Liver (tissue), 10 donors: ENCODE measurements at places on chromosomes 16 and 17.

- DNase-seq = no peak
These were observed 9.7 kb downstream of the IRX6 start for GRCh38 chr16:55333684-55334083.

GRCh38 chr17:76262732-76263344, 2.3 kb upstream of the UBALD2 start:
- no peak for DNase-seq

DNA sequence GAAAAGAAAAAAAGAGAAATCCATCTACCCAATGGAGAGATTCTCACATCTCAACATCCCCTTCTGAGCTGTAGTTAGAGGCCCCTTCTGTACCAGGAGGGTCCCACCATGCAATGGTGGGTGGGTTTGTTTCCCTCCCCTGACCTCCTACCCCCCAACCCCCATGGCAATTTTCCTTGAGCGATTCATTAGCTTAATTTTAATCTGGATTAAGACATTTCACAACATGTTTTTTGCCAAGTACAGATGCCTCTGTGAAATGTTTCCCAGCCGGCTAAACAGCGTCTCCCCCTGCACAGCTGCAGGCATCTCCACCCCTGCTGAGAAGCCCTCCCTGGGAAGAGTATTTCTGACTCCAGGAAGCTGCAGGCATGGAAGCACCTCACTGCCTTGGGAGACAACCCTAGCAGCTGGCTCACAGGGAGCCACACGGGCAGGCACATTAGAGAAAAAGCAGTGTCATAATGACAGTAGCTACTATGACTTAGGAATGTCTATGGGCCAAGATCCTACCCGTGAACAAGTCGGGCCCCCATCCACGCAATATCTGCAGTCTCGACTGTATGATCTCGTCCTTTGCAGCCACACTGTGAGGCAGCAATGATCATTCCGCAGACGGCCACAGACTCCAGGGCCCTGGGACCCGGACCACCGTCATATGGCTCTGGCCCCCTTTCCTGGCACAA, 117.3 kb downstream of the ADCY9 start:
- DNase-seq = no peak

- DNase-seq = no peak
These were observed 265.0 kb downstream of the CPPED1 start for GRCh38 chr16:12538667-12539091.

DNA sequence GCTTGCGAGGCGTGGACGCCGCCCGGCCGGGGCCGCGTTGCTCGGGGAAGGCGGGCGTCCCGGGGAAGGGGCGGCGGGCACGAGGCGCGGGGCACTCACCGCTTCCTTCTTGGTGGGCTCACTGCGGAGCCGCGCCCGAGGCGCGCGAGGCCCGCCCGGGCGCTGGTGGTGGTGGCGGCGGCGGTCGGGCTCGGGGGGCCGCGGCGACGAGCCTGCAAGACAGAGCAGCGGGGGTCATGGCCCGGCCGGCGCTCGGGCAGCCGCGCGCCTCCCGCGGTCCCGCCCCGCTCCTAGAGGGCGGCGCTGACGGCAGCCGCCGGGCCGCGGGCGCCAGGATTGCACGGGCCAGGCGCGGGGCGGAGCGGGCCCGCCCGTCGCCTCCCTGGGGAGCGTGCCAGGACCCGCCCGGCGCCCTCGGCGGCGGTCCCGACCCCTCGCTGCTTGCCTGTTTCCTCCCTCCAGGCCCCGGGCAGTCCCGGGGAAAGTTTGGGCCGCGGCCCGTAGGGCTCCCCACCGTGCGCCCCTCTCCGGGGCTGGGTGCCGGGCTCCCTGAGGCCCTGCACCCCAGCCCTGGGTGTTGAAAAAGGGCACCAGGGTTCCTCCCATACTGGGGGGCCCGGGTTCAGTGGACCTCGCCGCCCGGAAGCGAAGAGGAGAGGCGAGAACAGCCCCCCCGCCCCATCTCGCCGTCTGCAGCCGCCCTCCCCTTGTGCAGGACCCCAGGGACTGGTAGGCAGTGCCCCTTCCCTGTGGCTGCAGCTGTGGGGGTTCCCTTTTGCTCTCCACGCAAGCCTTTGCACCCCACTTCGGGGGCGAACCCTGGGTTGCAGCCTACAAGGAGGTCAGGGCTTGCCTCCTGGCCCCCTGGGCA, at the start of gene C16orf74:
TSS of gene C16orf74 (minus strand) at position 270 of the 871 bp plus-strand sequence. CDS start 15,879 bp downstream, outside the sequence.
- no peak for DNase-seq

DNA sequence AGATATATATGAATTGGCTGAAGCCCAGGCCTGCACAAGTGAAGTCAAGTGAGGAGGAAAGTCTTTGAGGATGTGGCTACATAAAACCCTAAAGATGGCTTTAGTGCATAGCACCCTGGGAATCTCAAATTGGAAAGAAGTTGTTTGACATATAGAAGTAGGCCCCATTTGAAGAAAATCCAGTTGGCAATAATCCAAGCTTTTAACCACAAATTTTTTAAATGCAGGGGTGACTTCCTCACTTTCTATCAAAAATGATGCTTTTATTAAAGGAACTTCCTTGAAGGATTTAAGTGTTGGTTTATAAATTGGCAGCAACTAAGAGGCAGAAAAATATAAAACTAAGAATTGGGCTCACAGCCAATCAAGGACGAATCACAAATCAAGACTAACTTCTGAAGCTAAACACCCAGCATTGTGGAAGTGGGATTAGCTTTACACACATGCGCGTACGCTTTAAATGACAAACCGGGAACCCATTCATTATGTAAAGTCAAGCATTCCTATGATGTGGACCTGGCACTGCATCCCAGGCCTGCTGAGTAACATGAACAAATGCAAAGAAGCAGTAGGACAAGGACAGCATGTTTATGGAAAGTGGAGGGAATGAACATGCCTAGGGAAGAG, 63.3 kb downstream of the NOG start:
- DNase-seq = no peak

DNA sequence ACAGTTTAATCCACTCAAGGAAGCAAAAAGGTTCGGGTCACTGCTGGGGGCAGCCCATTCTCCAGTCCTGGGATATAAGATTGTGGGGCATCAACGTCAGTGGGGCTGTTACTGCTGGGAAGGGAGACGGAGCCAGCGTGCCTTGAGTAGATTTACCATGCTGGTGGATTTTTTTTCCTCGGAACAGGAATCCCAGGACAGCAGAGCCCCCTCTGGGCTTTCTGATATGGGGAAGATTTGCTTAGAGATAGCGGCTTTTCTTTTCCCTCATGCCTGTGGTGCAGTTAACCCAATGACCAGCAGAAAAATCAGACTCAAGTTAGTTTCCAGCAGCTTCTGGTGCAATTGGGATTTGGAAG, 35.4 kb downstream of the WSCD1 start:
- DNase-seq = no peak

GRCh38 chr17:78960928-78961327, 18.8 kb downstream of the LGALS3BP start:
- no peak for DNase-seq

- DNase-seq = no peak
These were observed 151.6 kb downstream of the SOCS1 start for GRCh38 chr16:11104168-11105037.

DNA sequence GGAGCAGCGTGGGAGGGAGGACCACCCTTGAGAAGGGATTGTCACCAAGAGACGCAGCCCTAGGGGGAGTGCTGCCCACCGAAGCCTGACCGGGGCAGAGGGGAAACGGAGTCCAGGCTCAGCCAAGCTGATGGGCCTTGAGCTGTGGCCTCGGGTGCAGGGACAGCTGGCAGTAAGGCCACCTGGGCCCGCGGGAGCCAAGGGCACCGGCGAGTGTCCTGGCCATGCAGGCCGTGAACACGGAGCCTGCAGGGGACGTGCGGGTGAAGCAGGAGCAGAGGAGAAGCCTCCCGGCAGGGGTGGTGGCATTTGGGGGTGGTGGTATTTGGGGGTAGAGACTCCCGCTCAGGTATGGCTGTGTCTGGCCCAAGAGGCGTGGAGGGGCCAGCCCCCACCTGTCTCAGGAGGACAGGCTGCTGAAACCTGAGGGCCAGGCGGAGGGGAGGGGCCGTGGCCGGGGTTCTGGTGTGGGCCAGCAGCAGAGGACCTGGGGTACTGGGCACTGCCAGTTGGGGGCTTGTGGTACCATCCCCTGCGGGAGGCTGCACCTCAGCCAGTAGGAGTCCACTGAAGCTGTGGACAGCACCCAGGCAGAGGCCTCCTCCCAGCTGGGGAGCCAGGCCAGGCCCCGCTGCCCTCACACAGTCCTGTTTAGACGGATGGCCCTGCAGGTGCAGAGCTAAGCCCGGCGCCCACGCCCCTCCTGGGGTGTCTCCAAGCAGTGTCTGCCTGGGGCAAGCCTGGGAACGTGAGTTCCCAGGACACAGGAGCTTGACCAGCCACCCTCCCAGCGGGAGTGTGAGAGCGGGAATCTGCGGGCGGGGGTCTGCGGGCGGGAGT, 4.5 kb downstream of the GNPTG start:
- DNase-seq = no peak

DNA sequence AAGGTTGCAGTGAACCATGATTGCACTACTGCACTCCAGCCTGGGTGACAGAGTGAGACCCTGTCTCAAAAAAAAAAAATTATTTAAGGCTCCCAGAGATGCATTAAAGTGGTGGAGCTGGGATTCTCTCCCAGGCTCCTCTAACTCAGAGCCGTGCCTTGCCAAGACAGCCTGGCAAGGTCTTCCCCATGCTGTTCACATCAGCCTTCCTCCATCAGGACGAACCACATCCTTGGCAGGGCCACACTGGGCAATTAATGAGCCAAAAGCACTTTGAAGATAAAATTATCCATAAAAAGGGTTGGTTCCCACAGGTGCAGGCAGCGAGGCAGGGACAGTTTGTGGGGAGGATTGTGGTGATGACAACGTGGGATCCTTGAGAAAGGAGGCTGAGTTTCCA, 19.8 kb upstream of the BBS2 start:
- no peak for DNase-seq

DNA sequence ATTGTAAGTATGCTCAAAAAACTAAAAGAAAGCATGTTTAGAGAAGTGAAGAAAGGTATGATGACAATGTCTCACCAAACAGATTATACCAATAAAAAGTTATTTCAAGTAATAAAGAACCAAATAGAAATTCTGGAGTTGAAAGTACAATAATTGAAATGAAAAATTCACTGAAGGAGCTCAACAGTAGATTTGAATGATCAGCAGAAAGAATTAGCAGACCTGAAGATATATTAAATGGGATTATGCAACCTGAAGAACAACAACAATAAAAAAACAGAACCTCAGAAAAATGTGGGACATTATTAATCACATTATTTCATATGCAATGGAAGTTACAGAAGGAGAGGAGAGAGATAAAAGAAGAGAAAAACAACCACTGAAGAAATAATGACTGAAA, 57.6 kb downstream of the ABCA8 start:
- no peak for DNase-seq

DNA sequence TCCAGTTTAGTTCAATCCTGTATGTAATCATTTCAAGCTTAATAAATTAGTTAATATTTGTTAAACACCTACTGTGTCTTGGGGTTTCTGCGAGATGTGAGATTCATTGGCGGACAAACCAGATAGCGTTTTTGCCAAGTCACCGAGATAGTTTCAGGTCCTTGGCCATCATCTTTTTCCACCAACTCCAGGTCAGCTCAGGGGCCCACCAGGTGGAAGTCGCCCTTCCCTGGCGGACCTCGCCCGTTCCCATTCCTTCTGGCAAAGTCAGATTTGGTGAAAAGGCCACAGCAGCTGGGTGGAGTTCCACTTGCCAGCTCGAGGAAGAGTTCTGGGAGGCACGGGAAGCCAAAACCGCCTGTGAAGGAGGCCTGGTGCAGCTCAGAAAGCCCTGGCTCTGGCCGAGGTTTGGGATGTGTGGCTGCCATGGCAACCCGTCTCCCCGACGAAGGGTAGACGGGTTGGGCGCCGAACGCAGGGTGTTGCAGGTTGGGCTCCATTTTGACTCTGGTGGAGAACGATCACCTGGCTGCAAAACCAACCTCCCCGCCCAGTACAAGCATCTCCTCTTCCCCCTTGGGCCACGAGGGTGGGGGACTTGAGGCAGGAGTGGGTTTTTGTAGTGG, 39.5 kb downstream of the CMIP start:
- DNase-seq = no peak
